Neural progenitor cell (in vitro differentiated cells): ENCODE measurements at places on chromosomes 4 and X.

- DNase-seq = no peak
These were observed 105.2 kb upstream of the MAB21L2 start for GRCh38 chr4:150476776-150477175.

GRCh38 chrX:35711281-35711680 is 86.9 kb upstream of the MAGEB16 start:
- DNase-seq = no peak

- peak; percentile 91 for DNase-seq
These were observed 115.0 kb downstream of the SMIM20 start for GRCh38 chr4:26028793-26029567.

DNA sequence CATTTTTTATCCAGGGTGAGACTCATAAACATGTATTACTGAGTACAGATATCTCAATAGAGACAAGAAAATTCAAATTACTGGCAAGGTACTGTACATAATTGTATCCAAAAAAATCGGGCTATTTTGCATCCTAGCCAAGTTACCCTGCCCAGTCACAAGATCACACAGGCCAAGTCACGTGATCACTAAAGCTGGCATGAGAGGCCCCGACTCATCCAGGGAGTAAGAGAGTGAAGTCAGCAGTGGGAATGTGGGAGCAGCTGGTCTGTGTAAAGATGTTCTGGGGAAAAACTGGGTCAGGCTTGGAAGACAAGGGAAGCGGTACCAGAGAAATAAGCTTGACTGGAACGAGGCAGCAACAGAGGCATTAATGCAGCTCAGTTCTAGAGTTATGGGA is 119.3 kb upstream of the STS start:
- DNase-seq = no peak

GRCh38 chrX:13340182-13340791 is 20.4 kb upstream of the ATXN3L start:
- DNase-seq = peak; percentile 17

- DNase-seq = peak; percentile 31
These were observed 552 bp downstream of the TCEAL9 start for GRCh38 chrX:103356858-103357257.

GRCh38 chr4:37138789-37139188 is 105.8 kb upstream of the NWD2 start:
- DNase-seq = no peak

DNA sequence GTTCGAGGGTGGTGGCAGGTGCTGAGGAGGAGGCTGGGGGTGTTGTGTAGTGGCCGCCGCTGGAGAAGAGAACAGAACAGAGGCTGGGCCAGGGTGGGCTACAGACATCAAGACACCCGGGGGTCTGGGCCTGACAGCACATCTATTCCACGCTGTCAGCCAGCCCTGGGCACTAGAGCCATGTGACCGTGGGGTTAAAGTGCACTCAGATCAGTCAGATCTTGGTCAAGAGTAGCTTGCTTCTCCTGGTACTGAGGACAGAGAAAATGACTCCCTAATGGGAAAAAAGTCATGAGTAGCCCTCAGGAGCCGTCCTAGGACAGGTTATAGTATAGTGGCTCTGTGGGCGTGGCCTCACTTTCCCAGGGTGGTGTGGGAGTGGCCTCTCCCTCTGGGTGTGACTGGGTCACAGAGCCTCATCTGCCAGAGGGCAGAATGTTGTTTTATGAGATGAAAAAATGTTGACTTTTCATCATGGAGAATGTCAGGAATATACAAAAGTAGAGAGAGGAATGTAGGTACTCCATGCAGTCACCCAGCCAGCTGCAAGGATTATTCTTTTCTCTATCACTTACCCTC is 19.4 kb downstream of the TRMT44 start:
- no peak for DNase-seq

DNA sequence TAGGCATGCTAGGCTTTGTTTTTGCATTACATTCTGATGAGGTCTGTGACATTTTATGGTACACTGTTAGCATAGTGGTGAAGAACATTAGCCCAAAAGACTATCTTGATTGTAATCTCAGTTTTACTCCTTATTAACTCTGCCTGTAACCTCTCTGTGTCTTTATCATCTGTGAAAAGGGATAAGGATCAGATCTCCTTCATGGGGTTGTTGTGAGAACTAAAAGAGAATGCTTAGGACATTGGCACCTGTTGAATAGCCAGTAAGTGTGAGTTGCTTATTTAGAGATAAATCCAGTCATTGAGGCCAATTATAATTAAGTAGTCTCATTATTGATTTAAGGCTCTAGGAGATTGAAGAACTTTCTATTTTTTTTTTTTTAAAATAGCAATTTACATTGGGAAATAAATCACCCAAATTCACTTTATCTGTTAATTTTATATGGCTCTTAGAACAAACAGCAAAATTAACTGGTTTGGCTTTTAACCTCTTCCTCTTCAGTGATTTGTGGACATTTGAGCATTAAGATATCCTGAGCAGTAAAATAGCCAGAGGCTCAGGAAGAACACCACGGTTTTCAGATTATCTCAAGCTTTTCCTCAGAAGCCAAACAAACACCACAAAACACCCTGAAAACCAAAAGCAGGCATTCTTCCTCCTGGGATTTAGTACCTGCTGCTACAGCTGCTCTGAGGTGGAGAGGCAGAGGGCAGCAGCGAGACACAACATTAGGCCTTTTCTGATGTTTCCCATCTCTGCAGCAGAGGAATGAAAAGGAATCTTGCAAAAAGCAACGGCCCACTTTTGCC is 192.9 kb downstream of the ARHGAP10 start:
- DNase-seq = peak; percentile 79

- no peak for DNase-seq
These were observed 58.7 kb upstream of the MAML3 start for GRCh38 chr4:140212646-140213045.

DNA sequence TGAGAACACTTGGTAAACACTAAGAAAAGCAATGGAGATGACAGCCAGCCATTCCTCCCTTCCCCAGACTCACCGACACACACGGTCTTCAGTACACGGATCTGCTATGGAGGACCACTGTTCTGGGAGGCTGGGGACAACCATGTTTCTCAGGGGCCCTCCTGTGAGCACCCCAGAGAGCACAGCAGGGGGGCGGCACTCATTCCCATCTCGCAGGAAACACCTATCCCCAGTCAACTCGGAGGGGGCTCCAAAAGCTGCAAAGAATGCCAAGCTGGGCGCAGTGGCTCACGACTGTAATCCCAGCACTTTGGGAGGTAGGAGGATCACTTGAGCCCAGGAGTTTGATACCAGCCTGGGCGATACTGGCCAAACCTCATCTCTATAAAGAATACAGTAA is 172.1 kb downstream of the AFAP1 start:
- DNase-seq = no peak

DNA sequence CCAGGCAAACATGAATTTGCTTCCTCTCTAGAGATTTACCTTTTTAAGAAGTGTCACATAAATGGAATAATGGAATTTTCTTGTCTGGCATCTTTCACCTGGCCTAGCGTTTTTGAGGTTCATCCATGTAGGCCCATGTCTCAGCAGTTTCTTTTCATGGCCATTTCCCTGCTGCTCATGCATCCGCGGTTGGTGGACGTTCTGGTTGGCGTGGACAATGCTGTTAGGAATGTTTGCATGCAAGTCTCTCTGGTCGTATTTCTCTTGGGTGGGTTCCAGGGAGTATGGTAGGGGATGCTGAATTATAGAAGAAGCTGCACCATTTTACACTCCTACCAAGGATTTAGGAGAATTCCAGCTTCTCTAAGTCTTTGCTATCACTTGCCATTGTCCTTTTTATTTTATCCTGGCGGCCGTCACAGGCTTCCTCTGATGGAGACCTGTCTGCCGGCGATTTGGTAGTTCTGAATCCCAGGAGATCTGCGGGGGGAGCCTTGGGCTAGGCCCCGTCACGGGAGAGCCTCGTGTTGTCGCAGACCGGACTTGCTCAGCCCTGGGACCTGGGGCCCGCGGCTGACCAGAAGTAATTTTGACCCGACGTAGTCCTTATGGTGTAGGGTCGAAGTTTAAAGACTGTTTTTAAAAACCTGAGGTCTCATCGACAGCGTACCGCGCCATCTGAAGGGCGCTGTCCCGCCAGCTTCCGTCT is 56.9 kb upstream of the TADA2B start:
- DNase-seq = peak; percentile 69

GRCh38 chr4:136751556-136751955 is 780.7 kb downstream of the PCDH18 start:
- no peak for DNase-seq

- DNase-seq = no peak
These were observed 128.4 kb upstream of the SCML1 start for GRCh38 chrX:17608888-17609287.

- DNase-seq = no peak
These were observed 122.1 kb upstream of the MAGEC2 start for GRCh38 chrX:142327182-142327581.

DNA sequence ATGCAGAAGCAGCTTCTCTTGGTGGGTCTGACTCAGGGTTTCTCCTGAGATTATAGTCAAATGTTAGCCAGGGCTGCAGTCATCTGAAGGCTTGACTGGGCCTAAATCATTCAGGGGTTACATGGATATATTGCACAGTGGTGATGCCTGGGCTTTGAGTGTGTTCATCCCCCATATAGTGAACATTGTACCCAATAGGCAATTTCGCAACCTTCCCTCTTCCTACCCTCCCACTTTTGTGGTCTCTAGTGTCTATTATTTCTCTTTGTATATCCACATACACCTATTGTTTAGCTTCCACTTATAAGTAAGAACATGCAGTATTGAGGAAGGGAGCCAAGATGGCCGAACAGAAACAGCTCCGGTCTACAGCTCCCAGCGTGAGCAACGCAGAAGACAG is 90.3 kb upstream of the CAMK2D start:
- DNase-seq = no peak

DNA sequence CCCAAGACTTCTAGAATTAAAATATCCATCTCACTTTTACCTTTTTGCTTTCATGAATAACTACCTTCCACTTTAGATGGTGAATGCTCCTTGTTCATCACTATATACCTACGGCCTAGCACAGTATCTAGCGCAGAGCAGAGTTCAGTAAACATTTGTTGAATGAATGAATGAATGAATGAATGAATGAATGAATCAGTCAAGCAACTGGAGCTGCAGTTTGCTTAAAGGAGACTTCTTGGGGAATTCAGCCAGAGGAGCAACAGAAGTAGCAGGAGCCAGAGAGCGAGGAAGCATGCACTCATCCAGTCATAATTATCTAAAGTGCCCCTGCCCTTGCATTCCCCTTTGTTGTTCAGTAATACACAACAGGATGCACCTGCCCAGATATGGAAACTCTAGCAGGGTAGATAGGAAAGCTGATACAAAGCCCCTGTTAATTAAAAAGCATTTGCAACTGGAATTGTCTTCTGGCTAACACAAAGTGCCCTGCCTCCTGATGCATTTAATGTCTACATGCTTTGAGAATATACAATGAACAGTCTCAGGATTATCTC is 103.0 kb upstream of the MBNL3 start:
- DNase-seq = no peak

DNA sequence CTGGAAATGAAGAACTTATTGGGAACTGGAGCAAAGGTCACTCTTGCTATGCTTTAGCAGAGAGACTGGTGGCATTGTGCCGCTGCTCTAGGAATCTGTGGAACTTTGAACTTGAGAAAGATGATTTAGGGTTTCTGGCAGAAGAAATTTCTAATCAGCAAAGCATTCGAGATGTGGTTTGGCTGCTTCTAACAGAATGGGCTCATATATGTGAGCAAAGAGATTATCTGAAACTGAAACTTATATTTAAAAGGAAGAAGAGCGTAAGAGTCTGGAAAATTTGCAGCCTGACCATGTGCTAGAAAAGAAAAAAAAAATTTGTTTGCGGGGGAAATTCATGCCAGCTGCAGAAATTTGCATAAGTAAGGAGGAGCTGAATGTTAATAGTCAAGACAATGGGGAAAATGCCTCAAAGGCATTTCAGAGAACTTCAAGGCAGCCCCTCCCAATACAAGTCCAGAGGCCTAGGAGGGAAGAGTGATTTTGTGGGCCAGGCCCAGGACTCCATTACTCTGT is 35.9 kb upstream of the PAPSS1 start:
- DNase-seq = no peak

DNA sequence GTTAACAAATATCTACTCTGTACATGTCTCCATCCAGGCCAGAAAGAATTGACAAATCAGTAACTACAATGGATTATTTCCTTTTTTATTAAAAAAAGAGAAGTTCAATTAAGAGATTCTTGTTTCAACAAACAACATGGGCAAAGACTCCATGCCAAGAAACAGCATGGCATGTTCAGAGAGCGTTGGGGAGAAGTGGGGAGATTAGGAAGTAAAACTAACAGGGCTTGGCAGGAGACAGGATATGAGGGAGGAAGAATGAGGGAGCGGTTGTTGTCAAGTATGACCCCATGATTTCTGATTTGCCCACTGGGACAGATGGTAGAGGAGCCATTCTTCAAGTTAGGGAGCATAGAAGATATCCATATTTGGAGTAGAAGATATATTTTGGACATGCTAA is 128.4 kb downstream of the RNF150 start:
- DNase-seq = no peak

GRCh38 chrX:16786791-16787735 is 797 bp downstream of the TXLNG start:
- DNase-seq = peak; percentile 73

- DNase-seq = no peak
These were observed 687.2 kb downstream of the FAM133A start for GRCh38 chrX:94361241-94361640.

GRCh38 chr4:79446145-79446544 is 38.1 kb upstream of the GK2 start:
- DNase-seq = no peak

DNA sequence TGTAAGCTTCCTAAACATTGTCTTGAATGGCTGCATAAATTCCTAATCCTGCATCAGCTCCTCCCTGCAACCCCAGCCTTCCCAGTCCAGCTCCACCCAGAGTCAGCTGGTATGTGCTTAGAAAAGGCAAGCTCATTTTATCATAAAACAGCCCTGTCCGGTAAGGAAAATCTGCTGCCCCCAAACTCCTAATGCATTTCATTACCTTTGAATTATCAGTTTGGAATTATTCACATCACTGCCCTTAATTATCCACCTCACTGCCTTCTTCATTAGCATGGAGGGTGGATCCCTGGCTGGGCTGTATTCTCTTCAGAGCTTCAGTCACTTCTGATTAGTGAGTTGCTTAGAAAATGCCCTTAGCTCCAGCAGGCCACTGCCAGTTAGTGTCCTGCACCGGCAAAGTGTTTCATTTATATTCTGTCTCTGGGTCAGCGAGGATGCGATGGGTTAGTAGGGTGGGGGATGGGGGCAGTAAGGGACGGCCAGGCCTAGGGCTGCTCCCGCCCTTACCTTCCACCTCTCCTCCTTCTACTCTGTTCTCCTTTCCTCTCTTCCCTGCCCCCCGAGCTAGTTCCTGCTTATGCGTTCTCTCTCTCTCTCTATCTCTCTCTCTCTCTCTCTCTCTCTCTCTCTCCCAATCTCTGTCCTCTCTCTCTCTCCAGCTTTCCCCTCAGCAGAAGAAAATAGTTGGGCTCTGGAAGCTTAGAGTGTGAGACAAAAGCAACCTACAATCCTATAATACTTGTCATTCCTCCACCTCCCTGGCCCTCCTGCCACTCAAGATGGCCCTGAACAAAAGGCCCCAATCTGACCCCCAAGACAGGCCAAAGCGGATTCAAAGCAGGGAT is 174.8 kb upstream of the KLF3 start:
- peak; percentile 96 for DNase-seq

GRCh38 chrX:47217121-47217851 is 1.2 kb upstream of the CDK16 start:
- no peak for DNase-seq
